Aorta (tissue), 5 donors: ENCODE measurements at places on chromosomes 12 and 14. TPM values are rescaled to one million over a fixed set of nuclear protein-coding genes. Genes with fewer than 3 reads are reported as not detected.

The CABP1 gene
- polyA plus RNA-seq: 1.7 TPM

The DLST gene
- polyA plus RNA-seq: 69.4 TPM

The APOF gene
- 0.50 TPM for polyA plus RNA-seq

The CLEC2D gene
- 3.0 TPM for polyA plus RNA-seq

GRCh38 chr14:77458249-77458950, 507 bp downstream of the AHSA1 start:
- DNase-seq: no peak

DNA sequence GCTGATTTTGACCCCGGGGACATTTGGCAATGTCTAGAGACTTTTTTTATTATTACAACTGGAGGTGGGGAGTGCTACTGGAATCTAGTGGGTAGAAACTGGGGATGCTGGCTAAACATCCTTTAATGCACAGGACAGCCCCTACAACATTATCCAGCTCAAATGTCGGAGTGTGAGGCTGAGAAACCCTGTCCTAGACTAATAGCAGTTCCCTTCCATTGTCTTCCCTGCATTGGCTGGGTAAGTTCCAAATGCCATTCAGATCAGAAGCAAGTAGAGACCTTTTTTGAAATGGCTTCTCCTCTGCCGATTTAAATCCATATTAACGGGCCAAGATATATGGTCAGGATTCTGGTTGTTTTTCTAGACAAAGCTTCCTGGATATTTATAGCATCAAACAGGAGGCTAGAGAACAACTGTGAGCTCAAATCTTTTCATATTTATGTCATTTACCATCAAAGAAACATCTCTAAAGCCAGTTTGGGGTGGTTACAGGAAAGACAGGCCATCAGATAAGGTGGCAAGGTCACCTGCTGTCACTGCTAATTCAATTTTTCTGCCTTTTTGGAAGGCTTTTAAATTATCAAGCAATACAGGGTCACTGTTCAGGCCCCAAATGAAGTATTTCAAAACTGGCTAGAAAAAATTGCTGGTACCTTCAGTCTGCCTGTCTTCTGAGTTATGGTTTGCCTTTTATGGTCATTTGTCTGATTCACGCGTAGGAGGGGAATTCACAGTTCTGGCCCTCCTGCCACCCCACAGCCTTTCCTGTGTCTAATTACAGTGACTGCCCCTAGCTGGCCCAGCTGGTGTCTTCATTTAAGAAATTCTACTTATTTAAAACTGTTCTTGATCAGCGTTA, 20.1 kb upstream of the AKAP5 start:
- no peak for DNase-seq

DNA sequence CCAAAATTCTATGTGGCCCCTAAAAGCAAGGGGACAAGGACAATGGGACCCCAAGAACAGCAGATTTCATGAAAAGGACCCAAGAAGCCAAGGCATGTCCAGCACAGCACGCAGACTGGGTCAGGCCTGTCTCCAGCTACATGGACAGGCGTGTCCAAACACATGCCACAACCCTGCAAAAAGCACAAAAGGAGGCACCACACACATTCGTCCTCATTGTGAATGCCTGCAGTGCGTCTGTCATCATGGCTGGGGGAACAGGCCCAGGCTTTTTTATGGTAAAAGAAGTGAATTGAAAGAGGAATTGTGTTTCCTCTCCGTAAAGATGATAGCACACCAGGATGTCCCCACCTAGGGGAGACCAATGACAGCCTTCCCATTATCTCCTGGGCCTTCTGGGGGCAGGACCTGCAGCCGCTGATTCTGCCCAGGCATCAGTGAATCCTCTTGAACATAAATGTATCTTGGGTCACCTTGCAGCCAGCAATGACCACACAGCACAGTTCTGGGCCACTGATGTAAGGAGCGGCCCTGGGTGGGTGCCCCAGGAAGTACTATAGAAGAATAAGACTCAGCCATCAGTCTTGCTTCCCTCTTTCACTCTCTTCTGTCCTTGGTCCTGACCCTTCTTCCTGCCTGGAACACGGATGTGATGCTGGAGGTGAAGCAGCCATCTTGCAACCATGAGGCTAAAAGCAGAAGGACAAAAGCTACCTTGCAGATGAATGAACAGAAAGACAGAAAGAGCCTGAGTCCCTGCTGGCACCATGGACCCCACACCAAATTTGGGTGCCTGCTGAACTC, 29.8 kb upstream of the C14orf180 start:
- no peak for DNase-seq

GRCh38 chr14:48983351-48983888, 602.8 kb downstream of the RPS29 start:
- DNase-seq: no peak

DNA sequence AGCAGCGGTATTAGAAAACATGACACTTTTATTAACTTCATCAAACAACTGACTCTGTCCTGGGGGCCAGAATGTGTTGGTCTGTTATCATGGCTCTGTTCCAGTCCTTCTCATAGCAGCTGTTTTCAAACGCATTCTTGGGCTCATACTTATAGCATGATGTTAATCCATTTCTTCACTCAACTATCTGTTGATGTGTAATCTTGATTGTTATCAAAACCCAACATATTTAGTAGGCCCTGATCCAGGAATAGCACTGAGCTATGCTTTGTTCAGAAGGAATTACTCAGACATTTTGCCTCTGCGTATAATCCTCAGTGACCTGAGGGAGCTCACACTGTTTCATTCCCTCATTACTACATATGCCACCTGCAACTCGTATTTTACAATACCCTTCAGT, 315.9 kb downstream of the BMP4 start:
- no peak for DNase-seq

- DNase-seq: peak; percentile 54
Observed at GRCh38 chr12:26704684-26705460, 128.1 kb downstream of the ITPR2 start.

GRCh38 chr14:51547260-51547659, 104.5 kb upstream of the FRMD6 start:
- no peak for DNase-seq

- no peak for DNase-seq
Observed at GRCh38 chr14:32728526-32728925, 210.2 kb upstream of the NPAS3 start.

DNA sequence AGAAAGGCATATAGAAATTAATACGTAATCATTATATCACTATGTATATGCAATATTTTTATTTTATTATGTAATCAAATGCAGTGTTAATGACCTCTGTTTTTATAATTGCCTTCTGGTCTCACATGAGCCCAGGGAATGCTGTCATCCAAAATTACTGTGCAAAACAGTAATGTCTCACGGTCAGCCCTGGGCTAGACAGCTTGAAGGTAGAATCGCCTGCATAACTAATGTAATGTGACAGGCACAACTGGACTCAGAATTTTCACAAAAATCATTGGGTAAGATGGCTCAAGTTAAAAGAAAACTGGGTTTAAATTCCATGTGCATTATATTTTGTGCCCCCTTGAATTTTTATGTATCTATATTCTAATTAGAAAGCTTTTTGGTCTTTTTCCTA, 293.3 kb downstream of the PPFIA2 start:
- no peak for DNase-seq
